ENCODE measurements at places on chromosomes 13 and 19.

DNA sequence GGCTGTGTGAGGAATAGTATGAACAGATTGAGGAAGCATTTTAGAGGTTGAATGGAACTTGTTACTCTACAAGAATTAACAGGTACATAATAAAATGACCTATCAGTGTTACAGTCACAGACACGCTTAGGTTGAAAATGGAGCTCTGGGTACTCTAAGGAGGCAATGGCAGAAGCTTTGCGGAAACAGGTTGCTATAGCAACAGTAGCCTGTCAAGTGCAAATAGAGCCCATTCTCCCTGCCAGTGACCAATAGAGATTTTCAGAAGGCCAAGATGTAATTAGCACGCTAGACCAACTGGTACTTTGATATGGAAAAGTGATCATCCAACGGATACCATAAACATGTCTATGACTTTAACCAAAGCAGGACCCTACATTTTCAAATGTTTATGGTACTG is 148.5 kb upstream of the FREM2 start:
- no peak for DNase-seq

- peak; percentile 5 for DNase-seq
Measured at GRCh38 chr19:31280287-31281006, 68.8 kb downstream of the TSHZ3 start.

- peak; percentile 20 for DNase-seq
Measured at GRCh38 chr13:31909864-31910551, 121.6 kb upstream of the FRY start.

GRCh38 chr19:14089662-14090508 is 666 bp downstream of the SAMD1 start:
- DNase-seq: no peak

DNA sequence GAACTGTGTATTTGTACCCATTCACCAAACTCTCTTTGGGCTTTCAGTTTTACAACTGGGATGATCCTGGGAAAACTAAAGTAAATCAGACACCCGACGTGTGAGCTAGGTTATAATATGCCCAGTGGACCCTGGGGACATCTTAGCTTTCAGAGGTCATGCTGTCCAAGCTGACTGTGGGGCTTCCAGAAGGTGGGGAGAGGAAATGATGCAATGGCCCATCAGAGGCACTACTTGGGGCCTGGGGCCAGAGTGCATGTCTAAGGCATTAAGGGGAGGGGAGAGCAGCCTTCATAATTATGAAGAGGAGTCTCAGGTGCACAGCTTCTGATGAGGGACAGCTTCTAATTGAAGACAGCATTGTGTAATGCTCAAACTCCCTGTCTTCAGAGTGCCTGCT is 30.9 kb downstream of the ALOX5AP start:
- no peak for DNase-seq

DNA sequence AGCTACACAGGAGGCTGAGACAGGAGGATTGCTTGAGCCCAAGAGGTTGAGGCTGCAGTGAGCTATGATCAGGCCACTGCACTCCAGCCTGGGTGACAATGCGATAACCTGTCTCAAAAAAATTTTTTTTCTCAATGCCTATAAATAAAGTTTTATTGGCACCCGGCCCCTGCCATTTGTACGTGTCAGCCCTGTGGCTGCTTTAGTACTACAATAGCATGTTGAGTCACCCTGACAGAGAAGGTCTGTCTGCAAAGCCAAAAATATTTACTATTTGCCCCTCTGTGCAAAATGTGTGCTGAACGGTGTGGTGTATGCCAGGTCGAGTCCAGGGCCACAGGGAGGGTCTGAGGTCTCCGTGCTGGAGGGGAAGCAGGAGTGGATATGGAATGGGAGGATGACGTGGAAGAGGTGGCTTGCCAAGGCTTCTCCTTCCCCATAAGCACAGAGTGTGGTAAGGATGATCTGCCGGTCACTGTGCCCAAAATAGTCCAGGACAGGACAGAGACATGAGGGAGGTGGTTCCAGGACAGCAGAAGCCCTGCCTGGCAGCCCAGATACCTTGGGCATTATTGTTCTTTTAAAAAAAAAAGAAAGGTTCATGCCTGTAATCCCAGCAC is 10.0 kb downstream of the NMRK2 start:
- DNase-seq: no peak

- DNase-seq: no peak
Measured at GRCh38 chr19:58519087-58519354, 589 bp downstream of the ZBTB45 start.

DNA sequence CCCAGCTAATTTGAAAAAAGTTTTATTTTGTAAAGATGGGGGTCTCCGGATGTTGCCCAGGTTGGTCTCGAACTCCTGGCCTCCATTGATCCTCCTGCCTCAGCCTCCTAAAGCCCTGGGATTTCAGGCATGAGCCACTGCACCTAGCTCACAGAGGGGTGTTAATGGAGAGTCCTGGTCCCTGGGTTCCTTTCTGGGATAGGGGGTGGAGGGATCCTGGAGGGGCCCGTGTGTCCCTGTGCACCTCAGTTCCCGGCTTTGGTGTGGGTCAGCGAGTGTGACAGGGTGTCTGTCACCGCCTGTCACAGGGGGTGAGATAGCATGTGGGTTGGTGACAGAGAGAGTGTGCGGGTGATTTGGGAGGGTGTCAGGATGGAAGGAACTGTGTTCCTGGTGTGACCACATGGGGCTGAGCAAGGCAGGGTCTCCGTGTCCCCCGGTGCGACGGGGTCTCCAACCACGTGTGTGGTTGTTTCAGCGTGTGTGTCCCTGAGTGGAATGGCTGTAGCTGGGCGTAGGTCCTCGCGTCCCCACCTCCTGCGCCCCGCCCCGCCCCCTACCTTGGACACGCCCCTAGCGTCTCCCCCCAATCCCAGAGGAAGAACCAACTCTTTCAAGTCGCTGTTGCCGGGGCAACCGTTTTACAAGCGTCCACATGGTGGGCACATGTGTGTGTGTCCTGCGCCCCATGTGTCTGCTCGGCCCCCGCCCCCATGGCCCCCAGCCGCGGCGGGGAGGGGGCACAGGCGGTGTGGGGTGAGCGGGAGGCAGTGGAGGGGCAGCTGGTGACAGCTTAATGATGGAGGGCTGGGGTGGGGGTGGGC is 2.9 kb upstream of the NRTN start:
- no peak for DNase-seq

DNA sequence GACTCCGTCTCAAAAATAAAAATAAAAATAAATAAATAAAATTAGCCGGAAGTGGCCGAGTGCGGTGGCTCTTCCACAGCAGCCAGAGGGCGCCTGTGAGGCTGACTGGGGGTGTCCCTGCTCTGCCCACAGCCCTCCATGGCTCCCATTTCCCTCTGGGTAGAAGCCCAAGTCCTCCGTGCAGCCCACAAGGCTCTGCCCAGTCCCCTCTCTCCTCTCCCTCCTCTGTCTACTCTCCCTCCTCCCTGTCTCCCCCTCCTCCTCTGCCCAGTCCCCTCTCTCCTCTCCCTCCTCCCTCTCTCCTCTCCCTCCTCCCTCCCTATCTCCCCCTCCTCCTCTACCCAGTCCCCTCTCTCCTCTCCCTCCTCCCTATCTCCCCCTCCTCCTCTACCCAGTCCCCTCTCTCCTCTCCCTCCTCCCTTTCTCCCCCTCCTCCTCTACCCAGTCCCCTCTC is 20.4 kb downstream of the MISP start:
- no peak for DNase-seq

DNA sequence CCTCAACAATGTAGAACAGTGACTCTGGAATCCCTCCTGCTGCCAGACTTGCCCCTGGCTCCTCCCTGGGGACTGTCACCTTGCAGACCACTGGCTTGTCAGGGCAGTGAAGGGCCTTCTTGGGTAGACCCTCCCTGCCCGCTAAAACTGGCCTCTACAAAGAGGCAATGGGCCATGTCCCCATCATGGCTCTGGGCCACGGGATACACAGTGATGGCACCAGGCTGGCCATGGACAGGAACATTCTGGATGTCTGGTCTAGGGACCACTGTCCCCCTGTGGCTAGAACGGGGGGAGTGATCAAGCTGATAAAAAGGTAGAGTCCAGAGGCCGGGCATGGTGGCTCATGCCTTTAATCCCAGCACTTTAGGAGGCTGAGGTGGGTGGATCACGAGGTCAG is 60.9 kb downstream of the ACSBG2 start:
- no peak for DNase-seq
